Esophagus mucosa (tissue), 1 donor: ENCODE measurements at places on chromosomes 4 and X. TPM values are rescaled to one million over a fixed set of nuclear protein-coding genes. Genes with fewer than 3 reads are reported as not detected.

DNA sequence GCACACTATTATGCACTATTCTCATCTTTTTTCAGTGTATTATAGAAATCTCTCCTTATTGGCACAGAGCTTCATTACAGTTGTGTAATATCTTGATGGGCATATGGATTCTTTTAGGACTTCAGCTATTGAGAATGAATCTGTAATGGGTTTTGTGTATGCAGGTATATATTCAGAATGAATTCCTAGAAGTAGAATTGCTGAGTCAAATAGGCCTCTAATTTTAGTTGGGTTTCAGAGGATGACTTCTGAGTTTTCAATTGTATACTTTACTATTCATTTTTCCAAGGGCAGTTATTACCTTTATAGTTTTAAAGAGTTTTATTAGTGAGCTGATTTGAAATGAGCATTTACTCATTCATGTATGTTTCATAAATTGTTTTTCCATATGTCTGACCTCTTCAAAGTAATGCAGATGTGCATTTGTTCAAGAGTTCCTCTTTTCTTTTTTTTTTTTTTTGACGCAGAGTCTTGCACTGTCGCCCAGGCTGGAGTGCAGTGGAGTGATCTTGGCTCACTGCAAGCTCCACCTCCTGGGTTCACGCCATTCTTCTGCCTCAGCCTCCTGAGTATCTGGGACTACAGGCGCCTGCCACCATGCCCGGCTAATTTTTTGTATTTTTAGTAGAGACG, 19.5 kb downstream of the CASP6 start:
- no peak for ATAC-seq

DNA sequence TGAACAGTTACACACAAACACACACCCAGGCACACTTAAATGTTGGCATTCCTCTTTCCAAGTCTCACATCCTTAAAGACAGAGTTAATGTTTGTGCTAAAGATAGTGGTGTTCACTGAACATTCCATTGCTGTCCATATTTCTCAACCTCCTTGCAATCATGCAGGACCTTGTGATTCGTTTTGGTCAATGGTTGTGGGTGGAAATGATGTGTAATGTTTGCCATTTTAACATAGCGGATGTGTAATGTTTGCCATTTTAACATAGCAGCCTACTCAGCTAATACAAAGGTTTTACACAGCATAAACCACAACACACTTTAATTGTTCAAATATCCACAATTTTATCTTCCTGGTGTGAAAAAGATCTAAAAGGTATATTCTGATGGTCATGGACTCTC, 93.9 kb downstream of the CEP44 start:
- ATAC-seq = no peak

GRCh38 chr4:101018836-101019235, 328.5 kb downstream of the PPP3CA start:
- no peak for ATAC-seq

GRCh38 chrX:16712548-16713155, at the start of gene CTPS2:
TSS of gene CTPS2 (minus strand) at chrX:16712669. CDS start at chrX:16702902, 9,767 bp downstream.
- ATAC-seq = peak; percentile 94

The GYPA gene
- not detected for total RNA-seq
